ENCODE measurements at places on chromosomes 3 and 15.

DNA sequence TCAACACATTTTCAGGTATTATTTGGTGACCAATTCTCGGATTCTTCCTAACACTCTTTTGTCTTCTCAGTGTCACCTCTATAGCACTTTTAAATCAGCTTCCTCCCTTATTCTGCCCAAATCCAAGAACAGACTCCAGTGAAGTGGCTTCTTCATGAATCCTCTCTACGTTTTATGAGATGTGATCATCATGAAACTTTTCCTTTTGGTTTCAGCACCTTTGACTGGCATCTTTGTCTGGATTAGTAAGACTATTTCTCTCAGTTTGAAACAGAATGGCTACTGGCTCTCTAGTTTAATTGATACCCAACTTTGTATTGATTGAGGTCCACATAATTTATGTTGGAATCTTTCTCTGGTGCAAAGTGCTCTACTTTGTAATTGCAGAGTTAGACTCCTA lies 45.6 kb downstream of the CMC1 start:
- no peak for DNase-seq

GRCh38 chr3:28923994-28924393 lies 356.9 kb upstream of the RBMS3 start:
- DNase-seq = no peak

- DNase-seq = no peak
Measured at GRCh38 chr15:56996746-56997470, 78.5 kb downstream of the TCF12 start.

- DNase-seq = no peak
Measured at GRCh38 chr3:100798012-100798411, 88.7 kb downstream of the TFG start.
